ENCODE measurements at places on chromosomes 3 and 15.
A peak's percentile ranks its signal among the peaks of the same experiment; 100 is the strongest.

DNA sequence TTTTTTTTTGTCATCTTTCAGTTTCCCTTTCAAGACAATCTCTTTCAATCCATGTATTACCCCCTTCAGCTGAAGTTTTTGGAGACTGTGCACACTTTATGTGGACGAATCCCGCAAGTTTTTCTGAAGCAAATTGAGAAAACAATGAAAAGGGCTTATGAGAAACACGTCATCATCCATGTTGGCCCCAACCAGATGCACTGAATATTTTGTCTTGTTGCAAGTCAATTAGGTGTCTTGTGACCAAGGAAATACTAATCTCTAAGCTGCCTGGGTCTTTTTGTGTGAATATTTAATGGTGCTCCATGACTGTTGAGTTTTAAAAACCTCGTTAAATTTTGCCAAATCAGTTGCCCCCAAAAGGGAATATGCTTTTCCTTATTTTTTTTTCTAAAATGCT, 21.7 kb upstream of the PPP4R2 start:
- DNase-seq: no peak

DNA sequence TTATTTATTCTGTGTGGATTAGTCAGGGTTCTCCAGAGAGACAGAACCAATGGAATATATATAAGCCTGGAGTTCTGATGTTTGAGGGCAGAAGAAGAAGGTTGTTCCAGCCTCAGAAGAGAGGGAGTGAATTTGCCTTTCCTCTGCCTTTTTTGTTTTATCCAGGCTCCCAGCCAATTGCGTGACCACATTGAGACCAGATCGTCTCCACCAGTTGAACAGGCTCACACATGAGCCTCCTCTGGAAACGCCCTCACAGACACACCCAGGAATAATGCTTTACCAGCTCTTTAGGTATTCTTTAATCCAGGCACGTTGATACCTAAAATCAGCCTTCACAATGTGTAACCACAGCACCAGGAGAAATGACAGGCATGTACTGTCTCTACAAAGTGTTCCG, 923.1 kb downstream of the TBL1XR1 start:
- DNase-seq: no peak

DNA sequence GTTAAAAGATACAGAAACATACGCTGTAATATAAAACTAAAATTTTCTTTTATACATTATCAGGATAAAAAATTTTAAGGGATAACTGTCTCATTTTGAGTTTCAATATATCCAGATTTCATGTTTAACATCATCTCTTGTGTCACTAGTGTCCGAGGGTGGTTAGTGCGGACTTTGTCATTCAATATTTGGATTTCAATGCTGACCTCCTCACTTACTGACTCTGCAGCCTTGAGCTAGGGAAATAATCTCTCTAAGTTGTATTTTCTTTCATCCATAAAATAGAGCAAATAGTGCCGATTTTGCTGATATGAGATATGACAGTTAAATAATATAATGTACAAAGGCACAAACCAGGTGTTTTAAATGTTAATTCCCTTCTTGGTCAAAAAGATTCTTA, 203.2 kb downstream of the CPNE4 start:
- DNase-seq: no peak

- peak; percentile 43 for DNase-seq
These were observed 569.7 kb upstream of the MDFIC2 start for GRCh38 chr3:70882104-70882503.

- DNase-seq: no peak
These were observed 142.5 kb downstream of the NR1I2 start for GRCh38 chr3:119924111-119925094.

DNA sequence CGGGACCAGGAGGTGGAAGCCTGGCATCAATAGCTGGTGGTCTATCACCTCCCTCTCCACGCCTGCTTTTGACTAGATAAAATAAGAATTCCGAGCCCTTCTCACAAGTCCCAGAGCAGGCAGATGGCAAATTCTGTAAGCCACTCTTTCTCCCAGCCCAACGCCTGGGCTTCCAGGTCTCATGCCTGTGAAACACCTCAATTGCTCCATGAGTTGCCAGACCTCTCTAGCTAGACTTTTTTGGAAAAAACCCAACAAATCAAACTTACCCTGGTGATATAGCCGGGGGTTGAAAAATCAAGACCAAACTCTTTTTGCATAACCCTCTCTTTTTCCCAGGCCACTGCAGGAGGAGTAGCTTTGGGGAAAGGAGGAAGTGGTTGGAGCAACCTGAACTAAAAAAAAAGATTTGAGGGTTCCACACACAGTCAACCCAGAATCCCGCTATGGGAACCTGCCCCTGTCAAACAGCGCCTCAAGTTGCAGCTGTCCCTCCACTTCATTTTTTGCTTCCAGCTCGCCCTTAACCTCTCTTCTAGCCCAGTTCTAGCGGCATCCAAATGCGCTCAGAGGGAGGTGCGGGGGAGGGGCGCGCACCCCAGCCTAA, 7.0 kb downstream of the BHLHE40 start:
- no peak for DNase-seq

DNA sequence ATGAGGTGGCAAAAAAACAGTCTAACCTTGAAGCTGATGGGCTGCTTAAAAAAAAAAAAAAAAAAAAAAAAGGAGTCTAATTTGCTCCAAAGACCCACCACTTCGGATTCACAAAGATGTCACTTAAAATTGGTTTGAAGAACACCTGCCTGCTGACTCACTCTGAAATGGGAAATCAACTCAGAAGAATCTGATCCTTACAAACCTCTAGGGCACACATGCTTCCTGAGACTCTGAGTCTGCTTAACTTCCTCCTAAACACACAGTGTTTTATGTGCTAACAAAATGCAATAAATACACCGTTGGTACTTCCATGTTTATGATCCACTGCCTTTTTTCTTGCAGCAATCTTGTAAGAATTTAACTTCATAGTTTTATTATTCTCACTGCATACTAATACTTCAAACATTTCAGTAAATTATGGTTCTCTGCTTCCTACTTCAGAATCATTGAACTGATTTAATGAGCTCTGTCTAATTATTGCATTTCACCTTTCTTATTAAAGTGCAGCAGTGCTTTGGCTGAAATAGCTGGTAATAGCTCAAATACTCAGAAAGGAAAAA, 73.0 kb upstream of the FRMD4B start:
- no peak for DNase-seq

DNA sequence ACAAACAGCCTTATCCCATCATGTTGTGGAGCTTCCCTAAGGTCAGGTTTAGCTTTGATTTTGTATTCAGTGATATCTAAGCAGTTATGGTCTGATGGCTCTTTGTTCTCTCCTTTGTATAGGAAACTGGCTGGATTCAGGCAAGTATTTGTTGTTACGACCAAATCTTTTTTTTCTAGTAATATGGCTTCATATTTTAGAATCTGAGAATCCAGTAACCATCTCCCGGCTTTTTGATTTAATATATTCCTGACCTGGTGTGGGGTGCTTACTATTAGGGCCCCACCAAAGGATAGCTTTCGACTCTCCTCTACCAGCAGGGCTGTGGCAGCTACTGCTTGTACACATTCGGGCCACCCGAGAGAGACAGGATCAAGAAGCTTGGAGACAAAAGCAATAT, 23.0 kb downstream of the ARL8B start:
- DNase-seq: no peak

DNA sequence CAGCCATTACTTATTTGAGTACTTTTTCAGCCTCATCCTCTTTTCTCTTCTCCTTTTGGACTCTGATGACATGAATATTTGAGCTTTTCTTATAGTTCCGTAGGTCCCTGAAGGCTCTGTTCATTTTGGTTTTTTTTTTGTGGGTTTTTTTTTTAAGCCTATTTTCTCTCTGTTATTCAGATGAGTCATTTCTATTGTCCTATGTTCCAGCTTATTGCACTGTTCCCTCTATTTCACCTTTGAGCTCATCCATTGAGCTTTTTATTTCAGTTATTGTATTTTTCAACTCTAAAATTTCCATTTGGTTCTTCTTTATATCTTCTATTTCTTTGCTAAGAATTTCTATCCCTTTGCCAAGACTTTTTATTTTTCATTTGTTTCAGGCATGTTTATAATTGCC, 7.2 kb upstream of the MGLL start:
- DNase-seq: no peak

DNA sequence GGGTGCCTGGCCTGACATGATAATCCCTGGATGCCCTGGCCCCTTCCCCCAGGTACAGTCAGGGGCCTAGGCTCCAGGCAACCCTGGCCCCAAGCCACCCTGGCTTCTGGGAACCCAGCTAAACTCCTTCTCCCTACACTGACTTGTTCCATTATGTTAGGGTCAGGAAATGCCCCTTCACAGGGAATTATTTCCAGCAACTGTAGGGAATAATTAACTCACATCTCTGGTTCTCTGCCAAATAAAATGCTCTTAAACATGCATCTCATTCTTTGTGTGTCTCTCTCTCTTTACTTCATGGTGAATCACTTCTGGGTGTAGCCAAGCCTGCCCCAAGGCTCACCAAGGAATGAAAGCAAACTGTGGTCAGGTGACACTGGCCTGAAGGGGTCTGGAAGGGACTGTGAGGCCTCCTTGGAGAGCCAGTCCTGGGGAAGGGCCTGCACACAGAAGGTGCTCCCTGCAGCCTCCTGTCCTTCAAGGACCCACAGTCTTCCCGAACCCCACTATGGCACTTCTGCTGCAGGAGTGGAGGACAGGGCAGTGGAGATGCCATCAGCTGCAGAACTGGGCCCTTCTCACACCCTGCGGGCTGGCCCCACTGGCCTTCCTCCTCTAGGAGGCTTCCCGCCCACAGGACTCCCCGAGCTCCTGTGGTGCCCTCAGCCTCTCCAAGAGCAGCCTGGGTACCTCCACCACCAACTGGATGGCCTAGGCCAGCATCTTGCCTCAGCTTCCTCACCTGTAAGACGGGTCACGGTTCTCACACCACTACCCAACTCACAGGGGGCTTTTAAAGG, 17.6 kb downstream of the TKT start:
- DNase-seq: peak; percentile 94

GRCh38 chr15:87123676-87124382, 1044.2 kb downstream of the AGBL1 start:
- DNase-seq: no peak

GRCh38 chr15:76939715-76940114, 8.2 kb downstream of the RCN2 start:
- peak; percentile 45 for DNase-seq

- DNase-seq: peak; percentile 66
These were observed 43.2 kb upstream of the CMSS1 start for GRCh38 chr3:99774467-99774866.

DNA sequence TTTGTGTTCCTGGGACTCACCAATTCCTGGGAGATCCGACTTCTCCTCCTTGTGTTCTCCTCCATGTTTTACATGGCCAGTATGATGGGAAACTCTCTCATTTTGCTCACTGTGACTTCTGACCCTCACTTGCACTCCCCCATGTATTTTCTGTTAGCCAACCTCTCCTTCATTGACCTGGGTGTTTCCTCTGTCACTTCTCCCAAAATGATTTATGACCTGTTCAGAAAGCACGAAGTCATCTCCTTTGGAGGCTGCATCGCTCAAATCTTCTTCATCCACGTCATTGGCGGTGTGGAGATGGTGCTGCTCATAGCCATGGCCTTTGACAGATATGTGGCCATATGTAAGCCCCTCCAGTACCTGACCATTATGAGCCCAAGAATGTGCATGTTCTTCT, 16.8 kb downstream of the OR4F15 start:
- no peak for DNase-seq

DNA sequence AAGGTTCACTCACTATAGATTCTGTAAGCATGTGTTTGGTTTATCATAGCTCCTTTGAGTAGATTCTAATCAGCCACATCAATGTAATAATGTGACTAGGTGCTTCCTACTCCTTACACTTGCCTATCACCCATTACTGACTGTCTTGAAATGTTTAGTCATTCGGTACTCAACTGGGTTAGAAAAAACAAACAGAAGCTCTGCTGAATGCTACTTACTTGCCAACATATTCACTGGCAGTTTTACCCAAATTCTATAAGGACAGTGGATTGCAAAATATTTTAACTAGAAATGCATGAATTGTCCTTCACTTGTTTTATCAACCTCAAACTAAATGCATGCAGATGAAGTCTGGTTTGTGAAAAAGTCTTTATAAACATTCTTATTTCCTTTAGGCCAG, 352.1 kb upstream of the ALCAM start:
- DNase-seq: peak; percentile 27

GRCh38 chr3:105880681-105881290, 12.0 kb upstream of the CBLB start:
- DNase-seq: peak; percentile 33

DNA sequence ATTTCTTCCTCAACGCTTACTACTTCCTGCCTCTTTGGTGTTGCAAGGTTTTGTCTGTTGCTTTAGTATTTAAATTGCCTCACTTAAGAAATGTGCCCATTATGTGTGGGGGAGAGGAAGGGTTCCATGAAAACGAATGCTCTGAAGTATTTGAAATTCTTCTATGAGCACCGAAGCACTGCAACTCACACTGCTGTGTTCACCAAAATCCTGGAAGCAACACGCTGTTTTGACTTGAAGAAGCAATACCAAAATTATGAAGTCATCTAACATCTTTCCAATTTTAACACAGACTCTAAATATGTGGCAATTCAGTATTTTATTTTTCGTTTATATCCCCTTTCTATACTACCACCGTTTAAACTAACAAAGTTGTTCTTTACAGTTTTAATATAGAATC, 101.5 kb downstream of the RBMS3 start:
- DNase-seq: peak; percentile 4

DNA sequence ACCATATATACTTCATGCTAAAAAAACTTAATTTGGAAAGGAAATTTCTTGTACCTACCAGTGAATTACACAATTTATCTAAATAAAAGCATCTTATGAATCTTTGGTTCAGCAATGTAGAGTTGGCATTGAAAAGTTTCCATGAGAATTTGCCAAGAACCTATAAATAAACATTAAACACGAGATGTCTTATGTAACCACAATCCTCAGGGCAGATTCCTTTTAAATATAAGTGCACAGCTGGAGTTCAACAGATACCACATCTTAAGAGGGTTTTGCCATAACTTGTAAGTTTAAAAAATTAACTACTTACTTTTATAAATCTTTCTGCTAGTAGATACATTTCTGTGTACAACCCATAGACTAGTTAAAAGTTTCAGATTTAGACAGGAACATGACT, 499.3 kb upstream of the ARRDC4 start:
- DNase-seq: no peak

DNA sequence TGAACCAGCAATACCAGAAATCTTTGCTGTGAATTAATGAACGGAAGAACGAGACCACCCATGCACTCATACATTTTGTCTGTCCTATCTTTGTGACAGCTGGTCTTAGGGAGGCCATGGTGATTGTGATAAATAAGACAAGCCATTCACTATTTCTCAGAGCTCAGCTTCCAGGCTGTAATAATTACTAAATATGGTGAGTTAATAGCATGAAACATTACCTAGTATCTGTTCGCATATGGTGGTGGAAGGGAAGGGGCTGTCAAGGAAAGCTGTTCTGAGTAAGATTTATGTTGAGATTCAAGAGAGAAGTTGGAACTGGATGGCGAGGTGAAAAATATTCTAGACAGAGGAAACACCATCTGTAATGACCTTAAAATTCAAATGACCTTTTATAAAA, 719.0 kb upstream of the ZNF385D start:
- DNase-seq: no peak
